ENCODE measurements at places on chromosomes 1 and 21. TPM values are rescaled to one million over a fixed set of nuclear protein-coding genes. Genes with fewer than 3 reads are reported as not detected.

GRCh38 chr21:46128106-46128932, 27.1 kb downstream of the FTCD start:
- DNase-seq: no peak

The BEND5 gene
- 0.39 TPM for total RNA-seq

The ARMH1 gene
- total RNA-seq: 0.37 TPM

DNA sequence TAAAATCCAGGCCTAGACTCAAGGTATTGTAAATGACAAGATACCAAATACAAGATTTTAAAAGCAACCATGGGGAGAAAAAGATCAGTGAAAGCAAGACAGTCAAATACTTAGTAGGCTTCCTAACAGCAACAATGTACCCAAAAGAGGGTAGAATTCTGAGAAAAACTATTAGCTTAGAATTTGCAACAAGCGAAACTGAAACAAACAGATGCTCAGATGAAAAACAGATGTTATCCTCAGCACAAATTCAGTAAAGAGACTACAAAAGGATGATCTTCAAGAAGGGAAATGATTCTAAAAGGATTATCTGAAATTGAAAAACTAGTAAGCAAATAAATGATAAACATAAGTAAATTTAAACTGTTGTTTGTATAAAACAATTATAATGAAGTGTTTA, 40.0 kb downstream of the PDC start:
- DNase-seq: no peak

GRCh38 chr21:15289896-15290841, 225.4 kb upstream of the NRIP1 start:
- peak; percentile 45 for DNase-seq

The CTSE gene
- total RNA-seq: not detected

- DNase-seq: no peak
These were observed 150.8 kb upstream of the SGIP1 start for GRCh38 chr1:66383168-66383567.

- DNase-seq: no peak
These were observed 11.5 kb upstream of the ATP1B1 start for GRCh38 chr1:169094897-169095569.

The SPATA17 gene
- 0.22 TPM for total RNA-seq

All from M059J (cell line).